ENCODE measurements at places on chromosomes 13 and 19.

GRCh38 chr13:32086366-32086765 lies 54.8 kb downstream of the FRY start:
- DNase-seq = no peak

DNA sequence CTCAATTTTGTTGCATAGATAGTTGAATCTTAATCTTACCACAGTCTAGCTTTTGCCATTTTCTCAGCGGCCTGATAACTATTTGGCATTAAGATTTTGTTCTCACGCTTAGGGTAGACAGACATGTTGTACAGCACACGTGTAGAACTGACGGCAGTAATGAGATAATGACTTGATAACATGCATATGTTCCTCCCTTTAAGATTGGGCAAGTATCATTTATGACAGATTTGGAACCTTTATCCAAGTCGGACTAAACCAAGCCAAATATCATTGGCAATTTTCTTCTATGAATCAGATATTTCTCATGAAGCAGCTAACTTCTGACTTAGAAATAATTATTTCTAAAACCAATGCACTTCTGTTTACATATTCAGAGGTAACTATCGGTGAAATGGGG lies 205.5 kb downstream of the NDFIP2 start:
- DNase-seq = no peak

GRCh38 chr19:9935506-9936325 lies 599 bp downstream of the OLFM2 start:
- no peak for DNase-seq

- DNase-seq = no peak
Observed at GRCh38 chr13:71156550-71156949, 710.5 kb downstream of the DACH1 start.

DNA sequence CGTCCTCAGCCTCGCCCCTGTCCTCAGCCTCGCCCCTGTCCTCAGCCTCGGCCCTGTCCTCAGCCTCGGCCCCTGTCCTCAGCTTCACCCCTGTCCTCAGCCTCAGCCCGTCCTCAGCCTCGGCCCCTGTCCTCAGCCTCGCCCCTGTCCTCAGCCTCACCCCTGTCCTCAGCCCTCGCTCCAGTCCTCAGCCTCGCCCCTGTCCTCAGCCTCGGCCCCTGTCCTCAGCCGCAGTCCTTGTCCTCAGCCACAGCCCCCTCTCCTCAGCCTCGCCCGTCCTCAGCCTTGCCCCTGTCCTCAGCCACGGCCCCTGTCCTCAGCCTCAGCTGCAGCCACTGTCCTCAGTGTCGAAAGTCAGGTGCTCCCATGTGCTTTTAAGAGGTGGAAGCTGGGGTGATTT lies 10.5 kb downstream of the C13orf46 start:
- no peak for DNase-seq

DNA sequence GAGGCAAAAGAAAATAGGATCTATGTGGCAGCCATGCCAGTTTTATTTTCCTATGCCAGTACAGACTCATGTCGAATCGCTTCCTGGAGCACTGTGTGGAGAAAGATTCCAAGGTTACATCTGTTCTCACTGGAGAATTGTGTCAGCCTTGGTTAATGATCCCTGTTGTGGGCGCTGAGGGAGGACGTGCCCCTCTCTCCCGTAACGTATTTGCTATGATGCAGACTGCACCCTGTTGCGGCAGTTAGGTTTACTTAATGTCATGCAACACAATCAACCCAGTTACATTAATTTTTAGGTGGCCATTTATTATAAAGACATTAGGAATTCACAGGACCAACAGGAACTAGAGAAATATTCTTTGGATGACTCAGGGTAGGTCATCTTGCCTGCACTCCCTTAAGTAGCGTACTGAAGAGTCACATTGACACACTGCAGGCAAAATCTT lies 892.9 kb downstream of the EFNB2 start:
- no peak for DNase-seq

- DNase-seq = no peak
Observed at GRCh38 chr19:44345959-44346358, 10.5 kb downstream of the ZNF112 start.

DNA sequence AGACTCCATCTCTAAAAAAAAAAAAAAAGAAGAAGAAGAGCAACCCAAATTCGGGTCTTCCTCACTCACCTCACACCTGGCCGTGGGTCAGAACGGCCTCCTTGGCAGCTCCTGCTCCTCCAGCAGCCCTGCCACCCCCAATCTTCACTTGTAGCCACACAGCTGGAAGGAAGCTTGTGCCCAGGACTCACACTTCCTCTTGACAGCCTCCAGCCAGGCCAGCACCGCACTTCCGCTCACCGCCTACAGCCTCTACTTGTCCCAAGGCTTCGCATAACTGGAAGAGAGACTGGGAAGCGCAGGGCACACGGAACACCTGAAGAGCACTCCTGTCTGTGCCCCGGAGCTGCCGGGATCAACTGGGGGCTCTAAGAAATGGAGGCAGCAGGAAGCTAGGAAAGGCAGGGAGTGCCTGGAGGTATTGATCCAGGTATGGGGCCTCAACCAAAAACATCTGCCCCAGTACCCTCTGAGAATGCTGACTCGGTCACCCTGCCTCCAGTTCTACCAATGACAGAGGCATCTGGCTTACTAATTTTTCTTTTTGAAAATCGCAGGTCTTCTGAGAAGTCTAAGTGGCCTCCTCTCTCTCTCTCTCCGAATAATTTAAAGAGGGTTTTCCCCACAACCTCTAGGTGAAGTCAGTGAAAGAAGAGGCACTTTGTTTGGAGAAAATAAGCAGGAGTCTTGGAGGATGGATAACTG lies 31.1 kb upstream of the ATP12A start:
- DNase-seq = no peak

- DNase-seq = no peak
Observed at GRCh38 chr13:96678801-96679200, 315.5 kb downstream of the OXGR1 start.

DNA sequence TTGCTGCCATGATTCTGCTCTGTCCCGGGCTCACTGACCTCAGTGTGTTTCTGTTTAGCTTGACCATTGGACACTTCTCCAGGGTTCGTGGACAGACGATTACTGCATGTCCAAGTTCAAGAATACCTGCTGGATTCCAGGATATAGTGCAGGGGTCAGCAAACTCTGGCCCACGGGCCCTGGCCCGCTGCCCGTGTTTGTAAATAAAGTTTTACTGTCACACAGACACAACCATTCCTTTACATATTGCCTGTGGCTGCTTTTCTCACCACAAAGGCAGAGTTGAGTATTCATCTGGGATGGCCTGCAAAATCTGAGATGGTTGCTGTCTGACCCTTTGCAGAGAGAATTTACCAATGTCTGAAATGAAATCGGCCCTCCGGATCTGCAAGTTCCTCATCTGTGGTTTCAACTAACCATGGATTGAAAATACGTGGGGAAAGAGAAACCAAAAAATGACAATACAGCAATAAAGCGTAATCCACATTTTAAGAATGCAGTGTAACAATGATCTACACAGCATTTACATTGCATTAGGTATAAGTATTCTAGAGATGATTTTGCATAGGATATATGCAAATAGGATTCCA lies 25.9 kb upstream of the F2RL3 start:
- DNase-seq = no peak

GRCh38 chr13:98133946-98134345 lies 8.9 kb upstream of the FARP1 start:
- no peak for DNase-seq

DNA sequence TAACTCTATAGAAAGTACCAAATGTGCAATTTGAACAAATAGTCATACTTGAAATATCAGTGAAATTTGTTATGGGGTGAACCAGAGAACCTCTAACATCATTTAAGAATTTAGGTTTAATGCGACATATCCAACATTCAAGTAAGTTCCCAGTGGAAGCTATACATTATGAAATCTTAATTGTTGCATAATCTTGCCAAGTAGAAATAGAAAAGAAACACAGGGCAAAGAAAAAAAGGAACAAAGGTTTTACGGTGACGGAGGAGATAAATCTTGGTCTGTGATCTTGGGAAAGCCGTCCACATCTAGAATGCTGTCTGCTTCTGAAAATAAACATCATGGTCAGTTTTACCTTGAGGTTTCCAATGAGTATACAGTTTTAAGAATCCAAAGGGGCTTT lies 445.7 kb downstream of the RFC3 start:
- no peak for DNase-seq

DNA sequence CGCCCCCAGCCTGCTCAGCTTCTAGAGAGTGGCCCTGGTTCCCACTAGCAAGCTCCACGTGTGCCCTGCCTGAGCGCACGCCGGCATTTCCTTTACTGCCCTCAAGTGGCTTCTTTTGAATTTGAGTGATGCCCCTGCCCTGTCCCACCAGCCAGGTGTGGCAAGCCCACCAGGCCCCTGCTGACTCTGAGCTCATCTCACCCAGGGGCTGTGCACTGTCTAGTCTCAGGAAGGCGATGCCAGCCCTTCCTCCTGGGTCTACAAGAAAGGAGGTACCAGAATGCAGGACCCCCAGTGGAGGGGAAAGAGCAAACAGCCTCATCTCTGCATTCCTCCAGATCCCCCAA lies 17.3 kb upstream of the EPHX3 start:
- no peak for DNase-seq

DNA sequence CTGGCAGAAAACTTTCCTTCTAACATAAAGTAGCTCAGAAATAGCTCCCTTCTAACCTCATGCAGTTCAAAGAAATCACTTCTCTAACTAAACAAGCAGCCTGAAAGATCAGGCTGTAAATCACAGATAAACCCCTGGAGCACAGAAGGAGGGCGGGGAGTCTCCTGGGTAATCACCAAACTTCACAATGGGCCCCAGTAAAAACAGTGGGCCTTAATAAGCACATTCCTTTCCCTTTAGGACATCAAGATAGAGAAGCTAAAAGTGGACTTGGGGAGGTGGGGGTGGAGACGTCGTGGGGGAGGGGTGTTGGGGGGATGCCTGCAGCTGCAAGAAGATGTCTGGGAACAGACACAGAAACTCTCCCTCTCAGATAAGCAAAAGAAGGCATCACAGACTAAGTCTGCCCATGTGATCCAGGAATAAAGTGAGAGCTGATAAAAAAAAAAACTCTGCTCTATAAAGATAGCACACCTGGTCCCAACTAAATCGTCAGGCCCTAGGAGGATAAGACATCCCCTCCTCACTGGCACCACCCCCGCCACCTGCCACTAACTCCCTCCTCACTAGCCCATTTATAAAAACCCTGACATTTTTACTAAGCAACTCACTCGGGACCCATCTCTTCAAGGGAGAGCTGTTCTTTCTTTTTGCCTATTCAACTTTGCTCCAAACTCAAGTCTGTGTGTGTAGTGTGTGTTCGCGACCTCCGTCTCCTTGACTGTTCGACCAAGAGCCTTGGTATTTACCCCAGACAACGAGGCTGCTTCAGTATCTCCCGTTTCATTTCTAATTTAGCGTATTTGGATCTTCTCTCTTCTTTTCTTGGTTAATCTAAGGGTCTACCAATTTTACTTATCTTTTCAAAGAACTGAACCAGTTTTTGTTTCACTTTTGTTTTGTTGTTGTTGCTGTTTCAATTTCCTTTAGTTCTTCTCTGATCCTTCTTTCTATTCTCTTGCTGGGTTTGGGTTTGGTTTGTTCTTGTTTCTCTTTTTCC lies 31.7 kb downstream of the DNAJC15 start:
- peak; percentile 40 for DNase-seq

DNA sequence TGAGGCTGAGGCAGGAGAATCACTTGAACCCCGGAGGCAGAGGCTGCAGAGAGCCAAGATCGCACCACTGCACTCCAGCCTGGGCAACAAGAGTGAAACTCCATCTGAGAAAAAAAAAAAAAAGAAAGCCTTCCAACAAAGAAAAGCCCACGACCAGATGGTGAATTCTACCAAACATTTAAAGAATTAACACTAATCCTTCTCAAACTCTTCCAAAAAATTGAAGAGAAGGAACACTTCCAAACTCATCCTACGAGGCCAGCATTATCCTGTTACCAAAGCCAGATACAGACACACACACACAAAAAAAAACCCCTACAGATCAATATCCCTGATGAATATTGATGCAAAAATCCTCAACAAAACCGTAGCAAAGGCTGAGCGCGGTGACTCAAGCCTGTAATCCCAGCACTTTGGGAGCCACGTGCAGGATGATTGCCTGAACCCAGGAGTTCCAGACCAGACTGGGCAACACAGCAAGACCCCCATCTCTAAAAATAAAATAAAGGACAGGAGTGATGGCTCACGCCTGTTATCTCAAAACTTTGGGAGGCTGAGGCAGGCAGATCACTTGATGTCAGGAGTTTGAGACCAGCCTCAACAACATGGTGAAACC lies 6.2 kb upstream of the EVI5L start:
- DNase-seq = no peak

DNA sequence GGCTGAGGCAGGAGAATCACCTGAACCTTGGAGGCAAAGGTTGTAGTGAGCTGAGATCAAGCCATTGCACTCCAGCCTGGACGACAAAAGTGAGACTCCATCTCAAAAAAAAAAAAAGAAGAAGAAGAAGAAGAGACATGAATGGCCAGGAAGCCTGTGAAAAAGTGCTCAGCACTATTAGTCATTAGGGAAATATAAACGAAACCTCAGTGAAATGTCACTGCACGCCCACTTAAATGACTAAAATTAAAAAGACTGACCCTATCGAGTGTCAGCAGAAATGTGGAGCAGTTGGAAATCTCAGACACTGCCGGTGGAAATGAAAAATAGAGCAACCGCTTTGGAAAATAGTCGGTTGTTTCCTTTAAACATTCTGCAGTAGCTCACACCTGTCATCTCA lies 5.5 kb upstream of the TYROBP start:
- DNase-seq = no peak

DNA sequence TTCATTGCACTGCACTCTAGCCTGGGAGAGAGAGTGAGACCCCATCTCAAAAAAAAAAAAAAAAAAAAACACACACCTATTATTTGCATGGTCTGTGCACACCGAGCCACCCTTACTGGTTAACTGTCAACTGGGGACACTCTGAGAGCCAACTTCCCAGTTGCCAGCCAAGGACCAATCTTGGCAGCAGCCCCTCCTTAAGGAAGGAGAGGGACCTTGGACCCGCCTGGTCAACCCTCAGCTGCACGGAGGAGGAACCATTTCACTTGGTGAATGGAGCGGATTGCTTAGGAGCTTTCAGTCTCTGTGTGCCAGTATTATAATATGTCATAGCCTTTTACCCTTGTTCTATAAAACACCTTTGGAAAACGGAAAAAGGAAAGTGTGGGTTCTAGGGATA lies 24.9 kb downstream of the MICOS13 start:
- DNase-seq = no peak

DNA sequence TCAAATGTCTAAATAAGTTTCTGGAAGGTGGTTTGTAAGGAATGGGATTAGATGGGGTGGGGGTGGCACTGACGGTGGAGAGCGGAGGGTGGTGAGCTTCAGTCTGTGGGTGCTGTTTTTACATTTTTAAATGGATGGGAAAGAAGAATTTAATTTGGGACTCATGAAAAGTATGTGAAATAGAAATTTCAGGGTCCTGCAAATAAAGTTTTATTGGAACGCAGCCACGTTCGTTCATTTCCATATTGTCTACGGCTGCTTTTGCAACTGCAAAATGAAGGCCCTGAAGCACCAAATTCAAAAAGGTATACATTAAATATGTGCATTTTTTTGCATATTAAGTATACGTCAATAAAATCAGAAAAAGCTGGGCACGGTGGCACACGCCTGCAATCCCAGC lies 9.9 kb downstream of the KANK2 start:
- no peak for DNase-seq

GRCh38 chr13:39525506-39525905 lies 77.5 kb downstream of the LHFPL6 start:
- DNase-seq = no peak
